Hematopoietic multipotent progenitor cell treated with erythropoietin and hydrocortisone succinate and interleukin-3 and kit ligand, for 17 days (in vitro differentiated cells): ENCODE measurements at places on chromosomes 12 and 14.

GRCh38 chr14:99026471-99026870 is 245.5 kb downstream of the BCL11B start:
- DNase-seq, result no peak

DNA sequence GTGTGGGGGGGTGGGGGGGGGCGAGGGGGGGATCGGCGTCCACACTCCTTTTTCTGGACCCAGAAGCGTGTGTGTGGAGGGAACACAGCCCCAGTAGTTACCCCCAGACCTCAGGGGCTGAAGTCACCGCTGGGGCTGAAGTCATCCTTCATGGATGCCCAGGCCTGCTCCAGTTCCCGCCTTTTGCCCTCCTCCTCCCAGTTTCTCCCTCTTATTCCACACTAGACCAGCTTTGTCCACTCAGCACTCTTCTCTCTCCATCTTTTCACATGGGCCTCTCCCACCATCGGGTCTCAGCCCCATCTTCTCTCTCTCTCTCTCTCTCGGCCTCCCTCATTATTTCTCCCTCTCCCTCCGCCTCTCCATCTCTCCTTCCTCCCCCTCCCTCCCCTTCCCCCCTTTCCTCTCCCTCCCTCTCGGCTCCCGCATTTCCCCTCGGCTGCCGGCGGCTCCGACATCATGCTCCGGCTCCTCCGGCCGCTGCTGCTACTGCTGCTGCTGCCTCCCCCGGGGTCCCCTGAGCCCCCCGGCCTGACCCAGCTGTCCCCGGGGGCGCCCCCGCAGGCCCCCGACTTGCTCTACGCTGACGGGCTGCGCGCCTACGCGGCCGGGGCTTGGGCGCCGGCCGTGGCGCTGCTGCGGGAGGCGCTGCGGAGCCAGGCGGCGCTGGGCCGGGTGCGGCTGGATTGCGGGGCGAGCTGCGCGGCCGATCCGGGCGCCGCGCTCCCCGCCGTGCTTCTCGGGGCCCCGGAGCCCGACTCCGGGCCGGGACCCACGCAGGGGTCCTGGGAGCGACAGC is at the start of gene P3H3:
TSS of gene P3H3 (plus strand) at position 426 of the 799 bp plus-strand sequence. CDS start at position 460, 34 bp downstream.
- no peak for DNase-seq

DNA sequence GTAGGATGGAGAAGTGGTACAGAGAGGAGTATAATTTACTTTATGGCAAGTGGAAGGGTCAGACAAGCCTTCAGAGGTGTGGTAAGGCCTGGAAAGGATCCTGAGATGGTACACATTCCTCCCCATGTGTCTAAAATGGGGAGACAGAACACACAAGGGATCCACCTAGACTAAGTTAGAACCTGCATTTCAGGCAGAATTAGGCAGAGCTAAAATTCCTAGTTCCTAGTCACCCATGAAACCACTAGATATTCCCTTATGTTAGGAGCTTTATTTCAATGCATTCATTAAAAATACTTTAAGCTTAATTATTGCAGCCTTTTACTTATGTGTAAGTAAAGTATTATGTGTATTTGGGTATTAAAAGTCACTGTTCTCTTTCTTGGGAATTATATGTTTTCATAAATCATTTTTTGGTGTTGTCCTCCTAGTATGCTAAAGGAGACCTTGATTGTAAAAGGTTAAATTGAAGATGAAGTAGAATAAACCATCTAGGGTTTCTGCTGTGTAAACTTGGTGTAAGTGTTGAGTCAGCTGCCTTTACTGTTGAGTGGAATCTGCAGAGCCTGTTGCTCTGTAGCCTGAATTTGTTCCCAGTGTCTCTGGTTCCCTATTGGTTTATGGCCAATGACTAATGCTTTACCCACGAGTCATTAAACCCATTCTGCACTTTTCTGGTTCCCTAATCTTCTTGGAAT is 423.2 kb downstream of the ATP23 start:
- DNase-seq, result no peak

DNA sequence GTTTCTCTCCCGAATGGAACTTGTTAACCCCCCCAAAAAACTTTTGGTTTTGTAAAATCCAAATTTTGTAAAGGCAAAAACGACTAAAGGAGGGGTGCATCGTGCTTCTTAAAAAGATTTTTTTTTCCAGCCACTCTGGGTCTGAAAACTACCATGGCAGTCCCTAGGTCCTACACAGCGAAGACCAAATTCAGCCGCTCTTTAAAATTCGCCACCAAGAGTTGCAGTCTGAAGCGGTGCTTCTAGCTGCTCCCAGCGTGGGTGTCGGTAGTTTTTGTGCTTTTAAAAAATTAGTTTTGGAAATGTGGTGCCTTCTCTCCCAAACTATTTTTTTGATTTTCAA is 873 bp upstream of the GSC start:
- DNase-seq, result no peak

- DNase-seq, result no peak
These were observed 6.3 kb downstream of the IPO4 start for GRCh38 chr14:24182110-24182882.

- no peak for DNase-seq
These were observed 96.5 kb downstream of the PRMT8 start for GRCh38 chr12:3587402-3588013.

DNA sequence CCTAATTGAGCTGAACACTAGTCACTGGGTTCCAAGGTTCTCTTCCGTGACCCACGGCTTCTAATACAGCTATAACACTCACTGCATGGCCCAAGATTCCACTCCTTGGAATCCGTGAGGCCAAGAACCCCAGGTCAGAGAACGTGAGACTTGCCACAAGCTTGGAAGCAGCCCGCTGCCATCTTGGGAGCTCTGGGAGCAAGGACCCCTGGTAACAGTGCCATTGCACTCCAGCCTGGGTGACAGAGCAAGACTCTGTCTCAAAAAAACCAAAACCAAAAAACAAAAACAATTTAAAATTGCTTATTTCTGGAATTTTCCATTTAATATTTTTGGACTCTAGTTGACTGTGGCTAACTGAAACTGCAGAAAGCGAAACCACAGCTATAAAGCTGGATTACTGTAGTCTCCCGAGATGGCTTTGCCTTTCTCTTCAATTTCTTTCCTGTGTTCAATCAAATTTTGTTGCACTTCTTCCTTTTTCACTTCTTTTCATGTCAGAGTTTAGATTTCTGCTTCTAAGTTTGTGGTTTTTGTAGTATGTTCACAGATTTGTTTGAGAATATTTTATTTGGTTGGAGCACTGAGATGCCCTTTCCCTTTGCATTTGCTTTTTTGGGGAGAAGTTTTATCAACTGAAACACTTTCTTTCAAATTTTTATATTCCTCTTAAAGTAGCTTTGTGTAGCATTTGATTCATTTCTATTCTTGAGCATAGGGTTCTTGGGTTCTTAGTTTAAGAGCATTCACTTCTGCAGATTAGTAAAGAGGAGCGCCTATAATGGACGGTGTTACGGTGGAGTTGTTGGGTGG is 44.6 kb downstream of the DDHD1 start:
- DNase-seq, result peak; percentile 44

- DNase-seq, result no peak
These were observed 397.7 kb upstream of the PRICKLE1 start for GRCh38 chr12:42987216-42987650.

DNA sequence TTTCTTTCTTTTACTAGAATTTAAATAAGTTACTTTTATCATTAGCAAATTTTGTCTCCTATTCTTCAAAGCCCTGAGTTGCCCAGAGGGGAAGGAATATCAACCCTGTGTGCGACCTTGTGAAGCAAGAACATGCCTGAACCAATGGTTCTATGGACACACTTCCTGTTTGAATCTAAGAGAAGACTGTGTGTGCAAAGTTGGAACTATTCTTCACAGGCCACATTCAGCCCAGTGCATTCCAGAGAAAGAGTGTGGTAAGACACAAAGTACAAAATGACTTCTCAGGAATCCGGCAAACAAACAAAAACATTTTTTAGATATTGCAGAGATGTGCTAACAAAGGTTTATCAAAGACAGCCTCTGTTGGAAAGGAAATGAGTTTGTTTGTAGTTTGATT is 90.8 kb upstream of the PTPRQ start:
- DNase-seq, result no peak
